ENCODE measurements at places on chromosomes 1 and 21.

DNA sequence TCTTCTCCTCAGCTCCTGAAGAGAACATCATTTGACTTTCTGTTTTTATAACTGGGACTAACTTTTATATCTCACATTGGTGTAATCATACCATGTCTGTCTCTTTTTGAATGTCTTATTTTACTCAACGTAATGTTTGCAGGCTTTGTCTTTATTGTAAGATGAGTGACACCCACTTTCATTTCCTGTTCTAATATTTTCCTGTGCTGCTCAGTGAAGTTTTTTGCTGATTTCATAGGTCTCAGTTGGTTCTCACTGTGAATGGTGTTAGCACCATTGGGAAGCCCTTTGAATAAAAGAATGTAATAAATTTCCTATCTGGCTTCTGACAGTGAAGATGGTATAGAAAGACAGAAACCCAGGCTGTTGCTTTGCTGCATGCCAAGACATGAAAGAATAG is 84.0 kb downstream of the RAVER2 start:
- no peak for DNase-seq

GRCh38 chr1:169570172-169570574 is 16.1 kb downstream of the F5 start:
- DNase-seq, result no peak

- DNase-seq, result peak; percentile 95
Observed at GRCh38 chr1:28886731-28887418, 27.5 kb upstream of the EPB41 start.

- DNase-seq, result no peak
Observed at GRCh38 chr1:41285818-41286217, 43.7 kb upstream of the SCMH1 start.

DNA sequence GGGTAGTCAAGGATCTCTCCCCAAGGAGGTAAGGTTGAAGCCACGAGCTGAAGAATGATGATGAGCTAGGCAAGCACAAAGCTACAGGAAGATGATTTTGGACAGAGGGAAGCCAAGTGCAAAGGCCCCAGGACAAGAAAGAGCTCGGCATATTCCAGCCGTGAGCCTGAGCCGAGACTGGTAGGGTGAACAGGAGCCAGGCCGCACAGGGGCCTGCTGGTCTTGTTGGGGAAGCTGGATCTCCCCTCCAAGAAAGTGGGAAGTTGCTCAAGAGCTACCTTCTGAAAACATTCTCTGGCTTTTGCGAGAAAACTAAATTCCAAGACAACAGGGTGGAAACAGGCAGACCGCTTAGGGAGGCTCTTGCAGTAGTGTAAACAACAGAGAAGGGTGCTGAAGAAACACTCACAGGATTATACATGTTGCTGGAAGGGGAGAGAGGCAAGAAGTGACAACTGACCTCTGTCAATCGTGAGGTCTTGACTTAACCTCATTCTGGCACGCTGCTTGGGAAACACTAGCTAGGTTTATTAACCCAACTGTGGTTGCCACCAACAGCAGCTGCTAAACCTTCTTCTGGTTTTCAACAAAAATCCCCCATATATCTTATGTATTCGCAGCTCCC is 625.2 kb downstream of the SMYD3 start:
- no peak for DNase-seq

DNA sequence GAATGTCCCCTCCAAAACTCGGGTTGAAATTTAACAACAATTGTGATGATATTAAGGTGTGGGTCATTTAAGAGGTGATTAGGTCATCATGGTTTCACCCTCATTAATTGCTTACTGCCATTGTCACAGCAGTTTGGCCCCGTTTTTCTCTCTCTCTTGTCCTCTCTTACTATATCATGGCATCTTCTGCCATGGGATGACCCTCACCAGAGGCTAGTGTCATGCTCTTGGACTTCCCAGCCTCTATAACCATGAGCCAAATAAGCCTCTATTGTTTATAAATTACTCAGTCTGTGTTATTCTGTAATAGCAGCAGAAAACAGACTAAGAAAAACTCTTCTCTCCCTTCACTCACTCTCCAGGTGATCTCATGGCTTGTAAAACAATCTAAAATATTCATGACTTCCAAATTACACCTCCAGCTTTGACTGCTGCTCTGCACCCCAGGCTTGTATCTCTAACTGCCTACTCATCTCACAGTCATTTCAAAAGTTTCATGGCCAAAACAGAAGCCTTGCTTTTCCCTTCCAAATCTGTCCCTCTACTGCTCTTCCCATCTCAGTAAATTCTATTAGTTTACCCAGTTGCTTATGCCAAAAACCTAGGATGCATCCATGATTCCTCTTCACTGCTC is 9.4 kb upstream of the FAM76A start:
- no peak for DNase-seq

DNA sequence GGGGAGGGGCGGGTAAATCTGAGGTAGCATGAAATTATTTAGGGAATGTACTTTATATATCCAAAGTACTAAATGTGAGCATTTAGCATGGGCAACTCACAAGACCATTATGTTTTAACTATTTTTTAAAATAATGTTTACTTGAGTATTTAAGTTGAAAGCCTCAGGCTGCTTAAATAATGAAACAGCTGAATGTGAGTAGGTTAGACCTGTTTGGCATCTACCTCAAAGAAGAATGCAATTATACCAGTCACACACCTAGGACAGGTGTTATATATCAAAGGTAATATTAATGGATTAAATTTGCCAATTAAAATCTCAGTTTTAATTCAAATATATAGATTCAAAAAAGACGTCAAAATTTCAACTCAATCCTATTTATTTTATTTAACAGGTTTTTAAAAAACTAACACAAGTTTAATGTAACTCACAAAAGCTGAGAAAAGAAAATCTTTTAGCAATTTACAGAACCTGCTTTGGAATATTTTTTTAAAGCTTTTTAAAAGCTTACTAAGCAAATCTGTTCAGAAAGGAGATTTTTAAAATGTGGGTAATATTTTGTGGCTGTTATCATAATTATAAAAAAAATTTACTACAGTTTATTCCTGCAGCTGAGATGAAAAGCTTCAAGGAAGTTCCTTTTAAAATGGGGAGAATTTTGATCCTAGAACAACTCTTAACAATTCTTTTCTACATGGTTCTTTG is 104.6 kb upstream of the LBR start:
- no peak for DNase-seq

DNA sequence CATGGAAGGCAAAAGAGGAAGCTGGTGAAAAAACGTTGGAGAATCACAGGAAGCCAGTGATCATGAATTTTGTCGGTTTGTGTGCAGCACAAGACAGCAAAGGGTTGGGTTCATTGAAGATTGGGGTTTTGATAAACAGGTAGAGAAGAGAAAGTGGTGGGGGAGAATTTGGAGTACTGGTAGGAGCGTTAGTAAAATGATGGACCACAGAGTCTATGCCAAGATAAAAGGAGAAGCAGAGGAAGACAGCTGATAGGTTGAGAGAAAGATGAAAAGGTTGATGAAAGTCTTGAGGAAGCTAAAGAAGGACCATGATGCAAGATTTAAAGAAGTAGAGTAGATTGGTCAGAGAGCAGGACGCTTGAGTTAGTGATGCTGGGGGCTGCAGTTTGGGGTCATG is 156.8 kb upstream of the POU3F1 start:
- DNase-seq, result no peak

DNA sequence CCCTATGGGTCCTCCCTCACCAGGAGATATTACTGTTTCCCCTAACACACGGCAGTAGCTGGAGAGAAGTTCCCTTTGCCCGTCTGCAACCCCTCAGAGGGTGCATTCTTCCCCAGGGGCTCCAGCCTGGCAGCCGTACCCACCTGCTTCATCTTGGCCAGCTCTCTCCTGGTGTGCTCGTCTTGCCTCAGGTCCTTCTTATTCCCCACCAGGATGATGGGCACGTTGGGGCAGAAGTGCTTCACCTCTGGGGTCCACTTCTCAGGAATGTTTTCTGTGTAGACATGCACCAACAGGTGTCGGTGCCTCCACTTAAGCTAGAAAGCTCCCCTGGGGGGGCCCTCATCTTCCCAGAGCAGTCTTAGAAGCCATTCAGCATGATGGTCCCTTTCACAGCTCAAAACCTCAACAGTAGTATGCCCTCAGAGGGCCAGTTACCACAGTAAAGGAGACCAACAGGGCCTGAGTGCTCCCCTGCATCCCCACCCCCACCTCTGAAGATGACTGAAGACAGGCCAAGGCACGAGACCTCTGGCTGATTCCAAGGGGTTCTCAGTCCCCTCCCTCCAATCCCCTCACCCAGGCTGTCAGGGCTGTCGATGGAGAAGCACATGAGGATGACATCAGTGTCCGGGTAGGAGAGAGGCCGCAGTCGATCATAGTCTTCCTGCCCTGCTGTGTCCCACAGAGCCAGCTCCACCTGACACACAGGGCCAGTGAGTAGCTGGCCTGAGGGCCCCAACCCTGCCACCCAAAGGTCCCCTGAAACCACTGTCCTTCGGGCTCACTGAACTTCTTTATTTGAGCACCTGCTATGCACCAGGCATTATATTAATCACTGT is 4.3 kb downstream of the RHOC start:
- DNase-seq, result no peak

- DNase-seq, result no peak
Observed at GRCh38 chr1:151990856-151991198, 2.8 kb downstream of the S100A10 start.

DNA sequence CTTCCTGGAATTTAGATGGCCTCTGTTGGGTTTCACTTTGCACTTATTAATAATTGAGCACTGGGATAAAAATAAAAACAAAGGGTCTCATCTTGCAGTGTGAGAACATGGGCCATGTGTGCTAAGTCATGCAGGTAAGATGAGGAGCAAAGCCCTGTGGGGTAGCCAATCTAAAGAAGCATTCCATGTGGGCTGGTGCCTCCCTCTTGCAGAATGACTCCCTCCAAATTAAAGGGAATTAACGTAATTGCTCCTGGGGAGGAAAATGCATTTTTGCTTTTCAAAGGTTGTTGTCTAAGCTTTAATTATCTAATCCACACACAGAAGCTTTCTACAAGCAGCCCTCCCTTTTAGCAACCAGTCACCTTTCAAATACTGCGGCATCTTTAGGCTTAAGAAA is 69.8 kb downstream of the CDC14A start:
- DNase-seq, result peak; percentile 47

GRCh38 chr1:110086961-110087360 is 16.5 kb upstream of the ALX3 start:
- no peak for DNase-seq

- DNase-seq, result no peak
Observed at GRCh38 chr1:154006136-154006535, 15.6 kb downstream of the RPS27 start.

DNA sequence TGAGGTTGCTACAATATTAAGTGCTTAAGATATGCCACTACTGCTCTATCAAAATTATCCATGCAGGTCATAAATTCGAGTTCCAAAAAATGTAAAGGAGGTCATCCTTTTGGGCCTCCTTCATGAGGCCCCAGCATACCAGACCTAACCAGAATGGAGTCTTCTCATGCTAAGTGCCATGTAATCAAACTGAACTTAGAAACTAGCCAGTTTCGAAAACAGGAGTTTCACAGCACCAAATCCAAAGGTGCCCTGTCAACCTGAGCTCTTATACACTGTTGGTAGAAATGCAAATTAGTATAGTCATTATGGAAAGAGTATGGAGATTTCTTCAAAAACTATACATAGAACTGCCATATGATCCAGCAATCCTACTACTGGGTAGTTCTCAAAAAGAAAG is 320.5 kb downstream of the ST6GALNAC3 start:
- no peak for DNase-seq

GRCh38 chr1:203290261-203291089 is 14.8 kb upstream of the BTG2 start:
- peak; percentile 92 for DNase-seq

GRCh38 chr1:101388904-101389546 is 152.2 kb downstream of the S1PR1 start:
- no peak for DNase-seq

DNA sequence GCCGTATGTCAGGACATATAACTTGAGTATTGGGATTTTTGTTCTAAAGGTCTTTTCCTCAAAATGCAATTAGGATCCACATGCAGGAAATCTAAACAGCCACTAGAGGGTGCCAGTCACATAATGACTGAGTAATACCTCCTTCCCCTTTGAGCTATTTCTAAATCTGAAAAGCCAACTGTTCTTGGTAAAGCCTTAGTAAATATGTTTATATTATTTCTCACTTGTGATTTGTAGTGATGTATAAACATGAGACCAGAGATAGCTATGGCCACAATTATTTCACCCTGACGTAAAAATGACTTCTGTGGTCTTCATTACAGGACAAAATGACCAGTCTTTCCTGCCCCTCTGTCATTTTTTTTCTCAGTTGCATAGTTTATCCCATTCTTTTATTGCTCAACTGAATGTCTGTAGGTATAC is 41.0 kb upstream of the DR1 start:
- DNase-seq, result peak; percentile 67

GRCh38 chr1:45929257-45929687 is 125.9 kb downstream of the MAST2 start:
- DNase-seq, result peak; percentile 99

GRCh38 chr1:88867743-88868521 is 23.4 kb downstream of the GTF2B start:
- no peak for DNase-seq

- peak; percentile 24 for DNase-seq
Observed at GRCh38 chr21:36350282-36350910, 30.4 kb downstream of the MORC3 start.

DNA sequence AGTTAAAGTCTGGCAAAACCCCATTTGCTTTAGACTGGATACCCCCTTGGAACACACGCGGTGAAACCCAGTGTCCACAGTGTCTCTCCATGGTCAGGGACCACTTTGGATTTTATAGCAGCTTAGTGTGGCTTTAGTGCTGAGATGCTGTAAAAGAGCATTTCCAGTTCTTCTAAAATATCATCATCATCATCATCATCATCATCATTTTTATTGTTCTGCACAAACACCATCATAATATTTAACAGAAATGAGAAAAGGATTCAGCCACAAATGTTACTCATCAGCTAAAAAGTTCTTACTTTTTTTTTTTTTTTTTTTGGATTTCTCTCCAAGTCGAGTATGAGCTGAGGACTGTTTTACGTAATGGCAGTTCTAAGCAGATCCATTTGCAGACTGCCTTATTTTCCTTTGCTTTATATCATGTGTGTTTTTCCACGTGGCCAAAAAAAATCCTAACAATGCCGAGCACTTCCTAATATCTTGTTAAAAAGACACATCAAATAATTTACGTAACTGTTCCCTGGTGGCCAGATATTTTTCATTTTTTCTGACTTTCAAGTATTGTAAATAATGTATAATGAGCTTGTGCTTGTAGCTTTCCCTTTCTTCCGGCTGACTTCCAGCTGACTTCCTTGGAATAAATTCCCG is 62.8 kb downstream of the EVA1C start:
- DNase-seq, result no peak

- no peak for DNase-seq
Observed at GRCh38 chr1:52668711-52669110, 29.4 kb downstream of the COA7 start.
